ENCODE measurements at places on chromosomes 16 and 17.

DNA sequence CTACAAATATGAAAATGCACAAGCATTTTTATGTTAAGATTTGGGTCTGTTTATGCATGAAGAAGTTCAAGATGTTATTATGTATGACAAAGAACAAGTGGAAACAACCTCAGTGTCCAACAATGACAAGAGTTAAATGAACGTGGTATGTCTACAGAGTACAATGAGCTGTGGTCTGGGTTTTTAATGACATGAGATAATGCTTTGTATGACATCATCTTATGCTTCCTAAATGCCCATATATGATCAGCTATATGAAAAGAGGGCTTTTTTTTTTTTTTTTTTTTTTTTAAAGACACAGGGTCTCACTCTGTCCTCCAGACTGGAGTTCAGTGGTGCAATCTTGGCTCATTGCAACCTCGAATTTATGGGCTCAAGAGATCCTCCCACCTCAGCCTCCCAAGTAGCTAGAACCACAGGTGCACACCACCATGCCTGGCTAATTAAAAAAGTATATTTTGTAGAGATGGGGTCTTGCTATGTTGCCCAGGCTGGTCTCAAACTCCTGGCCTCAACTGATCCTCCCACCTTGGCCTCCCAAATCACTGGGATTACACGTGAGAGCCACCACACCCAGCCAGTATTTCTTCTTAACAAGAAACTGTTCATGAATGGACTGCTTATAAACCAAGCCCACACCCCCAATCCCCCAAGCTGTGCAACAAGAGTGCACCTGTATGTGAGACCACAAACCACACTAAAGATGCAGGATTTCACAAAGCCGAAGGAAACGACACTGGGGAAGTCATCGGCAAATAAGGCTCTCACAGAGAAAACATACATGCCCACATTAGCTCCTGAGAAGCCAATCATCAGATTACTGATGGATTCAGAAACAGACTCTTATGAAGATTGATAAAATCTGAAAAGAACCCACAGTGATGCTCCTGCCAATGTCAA lies 114.5 kb downstream of the CPPED1 start:
- DNase-seq: no peak

DNA sequence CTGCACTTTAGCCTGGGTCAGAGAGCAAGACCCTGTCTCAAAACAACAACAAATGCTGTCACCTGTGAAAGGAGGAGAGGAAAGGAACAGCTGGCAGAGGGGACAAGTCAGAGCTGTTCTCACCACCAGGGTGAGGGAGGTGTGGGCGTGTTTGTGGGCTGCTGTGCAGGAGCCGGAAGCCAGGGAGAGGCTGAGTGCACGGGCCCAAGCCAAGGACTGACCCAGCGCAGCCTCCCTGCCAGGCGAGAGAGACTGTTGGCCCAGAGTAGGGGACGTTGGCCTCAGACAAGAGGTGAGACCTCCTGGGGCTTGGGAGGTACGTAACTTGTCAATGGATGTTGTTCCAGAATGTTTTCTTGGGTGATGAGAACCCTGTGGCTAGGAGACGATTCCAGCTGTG lies 10.7 kb downstream of the SPNS2 start:
- no peak for DNase-seq

DNA sequence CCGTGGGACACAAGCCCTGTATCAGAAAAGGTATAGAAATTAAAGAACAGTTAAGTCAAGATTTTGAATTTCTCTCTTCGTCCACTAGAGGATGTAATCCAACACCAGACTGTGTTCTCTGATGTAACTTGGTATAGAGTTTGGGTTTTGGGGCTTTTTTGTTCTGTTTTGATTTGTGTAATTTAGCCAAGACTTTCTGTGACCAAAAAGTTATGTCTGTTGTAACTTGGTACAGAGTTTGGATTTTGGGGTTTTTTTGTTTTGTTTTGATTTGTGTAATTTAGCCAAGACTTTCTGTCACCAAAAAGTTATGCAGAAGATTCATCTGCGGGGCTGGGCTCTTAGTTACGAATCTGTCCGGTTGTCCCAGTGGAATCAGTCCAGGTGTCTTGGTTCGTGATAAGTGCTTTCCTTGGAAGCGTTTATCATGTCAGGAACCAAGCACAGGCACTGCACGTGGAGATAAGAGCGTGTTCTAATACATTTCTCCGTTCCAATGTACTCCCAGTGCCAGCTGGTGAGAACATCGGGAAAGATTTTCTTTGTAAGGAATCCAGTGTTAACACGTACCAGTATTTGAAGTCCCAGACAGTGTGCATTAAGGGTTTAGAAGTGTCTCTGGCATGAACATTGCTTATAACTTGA lies 44.1 kb upstream of the SEC14L1 start:
- no peak for DNase-seq

- DNase-seq: no peak
Observed at GRCh38 chr16:68229431-68230175, 6.3 kb downstream of the ESRP2 start.

Data from activated gamma-delta T cell (primary cell).